CD14-positive monocyte (primary cell): ENCODE measurements at places on chromosomes 16 and 17.

DNA sequence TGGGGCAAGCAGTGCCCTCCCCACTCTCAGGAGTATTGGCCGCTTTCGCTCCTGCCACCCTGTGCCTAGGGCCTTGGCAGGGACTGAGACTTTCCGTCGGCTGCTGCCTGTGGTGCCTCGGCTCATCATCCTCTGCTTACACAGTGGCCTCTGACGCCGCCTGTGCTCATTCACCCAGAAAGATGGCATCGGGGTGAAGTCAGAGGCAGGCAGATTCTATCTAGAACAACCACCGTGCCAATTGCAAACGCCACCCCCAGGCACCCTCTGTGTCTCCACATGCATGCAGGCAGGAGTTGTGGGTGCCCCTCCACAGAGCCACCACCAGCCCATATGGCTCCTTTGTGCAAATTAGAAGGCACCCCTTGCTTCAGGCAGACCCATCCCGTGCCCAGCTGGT is 154.2 kb upstream of the GSE1 start:
- no peak for DNase-seq

- DNase-seq: no peak
These were observed 939 bp upstream of the WDR90 start for GRCh38 chr16:648071-648780.

DNA sequence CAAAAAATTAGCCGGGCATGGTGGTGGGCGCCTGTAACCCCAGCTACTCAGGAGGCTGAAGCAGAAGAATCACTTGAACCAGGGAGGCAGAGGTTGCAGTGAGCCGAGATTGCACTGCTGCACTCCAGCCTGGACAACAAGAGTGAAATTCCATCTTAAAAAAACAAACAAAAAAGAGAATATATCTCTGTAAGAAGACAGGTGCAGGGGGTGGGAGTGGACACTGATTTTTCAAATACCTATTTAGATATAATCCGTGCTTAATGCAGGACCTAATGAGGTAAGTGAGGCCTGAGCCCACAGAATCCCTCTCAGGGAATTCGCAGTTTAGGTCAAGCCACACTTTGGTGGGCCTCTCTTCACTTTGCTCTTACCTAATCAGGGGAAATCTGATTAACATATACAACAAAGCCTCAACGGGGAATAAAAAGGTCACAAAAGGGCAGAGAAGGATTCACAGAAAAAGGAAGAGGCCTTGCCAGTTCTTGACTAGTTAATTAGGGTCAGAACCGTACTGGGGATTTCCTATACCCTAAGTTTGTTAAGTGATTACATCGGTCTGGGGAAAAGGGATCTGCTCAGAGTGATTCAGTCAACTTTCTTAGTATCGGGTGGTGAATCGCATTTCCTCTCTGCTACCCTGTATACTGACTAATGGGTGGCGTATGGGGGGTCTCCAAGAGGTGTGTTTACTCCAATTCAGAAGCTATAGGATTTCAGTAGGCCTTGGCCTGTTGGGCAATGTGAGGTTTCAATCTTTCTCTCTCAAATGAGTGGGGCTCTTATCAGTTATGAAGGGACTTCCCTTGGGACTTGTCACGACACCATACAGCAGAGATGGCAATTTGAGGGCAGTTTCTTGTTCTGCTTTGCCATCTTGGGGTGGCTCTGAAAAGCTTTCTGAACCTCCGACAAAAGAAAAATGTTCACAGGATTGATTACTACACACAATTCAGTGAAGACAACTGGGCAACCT is 1.9 kb upstream of the NFAT5 start:
- peak; percentile 88 for DNase-seq

GRCh38 chr16:4700380-4700996 is 7.1 kb downstream of the NUDT16L1 start:
- DNase-seq: no peak

GRCh38 chr16:88812513-88813268 is 963 bp upstream of the APRT start:
- no peak for DNase-seq

- DNase-seq: no peak
These were observed 35.6 kb upstream of the CACNG4 start for GRCh38 chr17:66928949-66929348.

- DNase-seq: peak; percentile 55
These were observed 27.2 kb upstream of the SKAP1 start for GRCh38 chr17:48457080-48457836.

- DNase-seq: peak; percentile 69
These were observed at the start of gene LAT for GRCh38 chr16:28984619-28985135. TSS of gene LAT (plus strand) at chr16:28985052. CDS start at chr16:28985418, 366 bp downstream.

GRCh38 chr16:48310908-48311641 is 63.7 kb upstream of the ABCC11 start:
- no peak for DNase-seq
